Activated CD8-positive, alpha-beta memory T cell treated with anti-CD3 and anti-CD28 coated beads for 1 hour (primary cell): ENCODE measurements at places on chromosomes 6 and 20.

DNA sequence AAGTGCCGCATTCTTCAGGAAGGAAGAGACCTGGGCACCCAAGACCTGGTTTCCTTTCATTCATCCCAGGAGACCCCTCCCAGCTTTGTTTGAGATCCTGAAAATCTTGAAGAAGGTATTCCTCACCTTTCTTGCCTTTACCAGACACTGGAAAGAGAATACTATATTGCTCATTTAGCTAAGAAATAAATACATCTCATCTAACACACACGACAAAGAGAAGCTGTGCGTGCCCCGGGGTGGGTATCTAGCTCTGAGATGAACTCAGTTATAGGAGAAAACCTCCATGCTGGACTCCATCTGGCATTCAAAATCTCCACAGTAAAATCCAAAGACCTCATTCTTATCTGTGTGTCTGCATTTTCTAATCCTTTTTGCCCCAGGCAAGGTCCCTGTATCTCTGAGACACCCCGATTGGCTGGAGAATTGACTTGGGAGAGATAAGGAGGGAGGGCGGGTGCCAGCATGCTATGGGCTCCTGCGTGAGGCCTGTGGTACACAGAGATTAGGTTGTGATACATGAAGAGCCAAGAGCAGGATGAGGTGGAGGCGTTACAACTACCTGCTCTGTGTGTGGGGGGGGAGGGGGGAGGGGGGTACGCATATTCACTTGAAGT is 4.8 kb downstream of the MUC21 start:
- DNase-seq: no peak

DNA sequence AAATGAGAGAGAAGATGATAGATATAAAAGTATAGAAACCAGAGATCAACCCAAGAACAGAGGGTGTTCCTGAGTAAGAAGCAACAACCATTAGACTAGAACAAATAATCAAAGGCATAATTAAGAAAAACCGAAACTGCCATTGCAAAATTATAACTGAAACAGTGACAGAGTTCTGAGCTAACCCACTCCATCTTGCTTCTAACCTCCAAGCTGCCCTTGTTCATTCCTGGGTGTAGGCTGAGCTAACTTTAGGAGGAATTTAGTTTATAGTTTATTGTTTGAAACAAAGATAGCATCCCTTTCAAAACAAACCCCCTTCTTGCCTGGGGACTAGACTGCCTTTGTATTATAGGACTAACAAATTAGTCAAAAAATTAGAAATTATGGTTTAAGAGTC is 56.1 kb upstream of the PRND start:
- no peak for DNase-seq

- no peak for DNase-seq
These were observed 143.2 kb upstream of the TENT5A start for GRCh38 chr6:81895511-81896185.

DNA sequence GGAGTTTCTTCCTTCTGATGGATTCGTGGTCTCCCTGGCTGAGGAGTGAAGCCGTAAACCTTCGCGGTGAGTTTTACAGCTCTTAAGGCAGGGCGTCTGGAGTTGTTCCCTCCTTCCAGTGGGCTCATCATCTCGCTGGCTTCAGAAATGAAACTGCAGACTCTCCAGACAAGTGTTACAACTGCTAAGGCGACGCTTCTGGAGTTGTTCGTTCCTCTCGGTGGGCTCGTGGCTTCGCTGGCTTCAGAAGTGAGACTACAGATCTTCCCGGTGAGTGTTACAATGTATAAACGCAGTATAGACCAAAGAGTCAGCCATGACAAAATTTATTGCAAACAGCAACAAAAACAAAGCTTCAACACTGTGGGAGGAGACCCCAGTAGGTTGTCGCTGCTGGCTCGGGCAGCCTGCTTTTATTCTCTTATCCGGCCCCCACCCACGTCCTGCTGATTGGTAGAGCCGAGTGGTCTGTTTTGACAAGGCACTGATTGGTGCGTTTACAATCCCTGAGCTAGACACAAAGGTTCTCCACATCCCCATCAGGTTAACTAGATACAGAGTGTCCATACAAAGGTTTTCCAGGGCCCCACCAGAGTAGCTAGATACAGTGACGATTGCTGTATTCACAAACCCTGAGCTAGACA is 113.2 kb downstream of the GPX5 start:
- DNase-seq: no peak

DNA sequence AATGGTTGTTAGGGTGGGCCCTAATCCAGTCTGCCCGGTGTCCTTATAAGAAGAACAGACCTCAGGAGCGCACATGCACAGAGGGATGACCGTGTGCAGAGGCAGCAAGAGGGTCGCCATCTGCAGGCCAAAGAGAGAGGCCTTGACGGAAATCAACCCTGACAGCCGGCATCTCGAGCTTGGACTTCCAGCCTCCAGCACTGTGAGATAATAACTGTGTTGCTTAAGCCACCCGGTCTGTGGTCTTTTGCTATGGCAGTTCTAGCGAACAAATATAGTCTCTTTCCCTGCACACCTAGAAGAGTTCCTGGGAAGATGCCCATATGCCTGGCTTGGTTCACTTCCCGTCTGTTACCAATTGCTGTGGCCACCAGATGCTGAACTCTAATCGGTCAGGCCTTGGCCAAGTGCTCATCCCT is 35.3 kb upstream of the PTGIS start:
- no peak for DNase-seq

GRCh38 chr6:21887231-21888185 is 294.0 kb downstream of the SOX4 start:
- DNase-seq: no peak

GRCh38 chr6:61817716-61818115 is 468.3 kb downstream of the KHDRBS2 start:
- no peak for DNase-seq

GRCh38 chr20:54479138-54479906 is 3.9 kb downstream of the DOK5 start:
- DNase-seq: no peak

- DNase-seq: no peak
These were observed 324.2 kb upstream of the MAN1A1 start for GRCh38 chr6:119673741-119674140.

- no peak for DNase-seq
These were observed 134.8 kb upstream of the SLC24A3 start for GRCh38 chr20:19077370-19078220.

GRCh38 chr20:45266977-45267376 is 12.6 kb upstream of the SLPI start:
- DNase-seq: no peak

GRCh38 chr6:132007474-132008190 is 56.5 kb upstream of the CCN2 start:
- DNase-seq: no peak

DNA sequence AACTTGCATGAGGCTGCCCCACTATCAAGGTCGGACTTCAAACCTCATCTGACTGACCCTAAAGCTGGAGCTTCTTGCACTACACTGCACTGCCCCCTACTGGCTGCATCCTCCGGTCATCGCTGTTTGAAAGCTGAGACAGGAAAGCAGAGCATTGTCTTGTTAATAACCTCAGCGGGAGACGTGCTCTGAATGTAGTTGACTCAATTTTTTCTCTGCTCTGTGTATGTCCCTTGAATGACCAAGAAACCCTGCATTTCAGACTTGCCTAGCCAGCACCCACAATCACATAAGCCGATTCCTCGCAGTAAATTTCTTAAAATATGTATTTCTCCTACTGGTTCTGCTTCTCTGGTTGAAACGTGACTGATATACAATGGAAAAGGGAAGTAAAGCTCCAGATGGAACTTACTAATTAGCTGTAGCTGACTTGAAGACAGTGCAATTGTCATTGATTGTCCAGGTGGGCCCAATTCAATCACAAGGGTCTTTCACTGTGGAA is 27.8 kb downstream of the TCF21 start:
- peak; percentile 15 for DNase-seq

DNA sequence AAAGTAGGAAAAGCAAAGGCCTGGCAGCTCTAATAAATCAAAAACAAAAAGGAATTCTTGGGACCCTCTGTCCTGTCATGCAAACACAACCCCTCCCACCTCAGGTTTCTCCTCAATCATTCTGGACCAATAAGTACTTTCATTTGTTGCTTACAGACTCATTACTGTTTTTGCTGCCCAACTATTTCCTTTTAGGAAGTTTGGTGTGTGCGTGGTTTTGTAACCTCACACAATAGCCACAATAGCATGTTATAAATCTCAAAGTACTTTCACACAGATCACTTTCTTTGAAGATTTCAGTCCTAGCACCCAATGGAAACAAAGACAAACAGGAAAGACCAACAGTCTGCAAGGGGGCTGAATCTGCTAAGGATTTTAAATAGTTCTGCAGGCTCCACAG is 4.5 kb downstream of the MRPL14 start:
- DNase-seq: no peak

DNA sequence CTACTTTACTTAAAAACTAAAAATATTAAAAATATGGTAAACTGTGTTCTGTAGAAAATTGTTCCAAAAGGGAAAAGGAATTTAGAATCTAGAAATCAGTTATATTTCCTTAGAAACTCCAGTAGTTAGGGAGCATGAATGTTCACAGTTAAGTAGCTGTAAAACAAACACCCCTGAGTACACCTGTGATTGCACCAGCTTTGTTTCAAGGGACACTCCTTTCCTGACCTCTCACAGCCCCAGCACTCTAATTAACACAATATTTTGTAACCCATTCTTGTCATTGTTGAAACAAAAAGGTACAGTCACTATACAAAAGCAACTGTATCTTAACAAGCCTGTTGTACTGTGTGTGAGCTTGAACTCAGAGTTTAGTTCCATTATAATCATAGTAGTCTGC is 72.3 kb downstream of the NCOA7 start:
- DNase-seq: no peak

DNA sequence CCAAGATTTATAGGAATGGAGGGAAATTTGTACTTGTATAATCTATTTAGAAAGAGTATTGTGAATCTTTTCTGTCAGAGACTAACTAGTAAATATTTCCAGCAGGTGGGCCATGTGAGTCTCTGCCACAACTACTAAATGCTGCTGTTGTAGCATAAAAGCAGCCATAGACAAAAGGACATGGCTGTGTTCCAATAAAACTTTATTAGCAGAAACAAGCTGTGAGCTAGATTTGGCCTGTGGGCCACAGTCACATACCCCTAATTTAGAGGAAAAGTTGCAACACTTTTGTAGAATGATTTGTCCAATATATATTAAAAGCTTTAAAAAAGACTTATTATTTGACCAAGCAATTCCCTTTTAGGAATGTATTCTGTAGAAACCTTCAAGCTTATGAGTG is 207.2 kb downstream of the LMBRD1 start:
- no peak for DNase-seq

DNA sequence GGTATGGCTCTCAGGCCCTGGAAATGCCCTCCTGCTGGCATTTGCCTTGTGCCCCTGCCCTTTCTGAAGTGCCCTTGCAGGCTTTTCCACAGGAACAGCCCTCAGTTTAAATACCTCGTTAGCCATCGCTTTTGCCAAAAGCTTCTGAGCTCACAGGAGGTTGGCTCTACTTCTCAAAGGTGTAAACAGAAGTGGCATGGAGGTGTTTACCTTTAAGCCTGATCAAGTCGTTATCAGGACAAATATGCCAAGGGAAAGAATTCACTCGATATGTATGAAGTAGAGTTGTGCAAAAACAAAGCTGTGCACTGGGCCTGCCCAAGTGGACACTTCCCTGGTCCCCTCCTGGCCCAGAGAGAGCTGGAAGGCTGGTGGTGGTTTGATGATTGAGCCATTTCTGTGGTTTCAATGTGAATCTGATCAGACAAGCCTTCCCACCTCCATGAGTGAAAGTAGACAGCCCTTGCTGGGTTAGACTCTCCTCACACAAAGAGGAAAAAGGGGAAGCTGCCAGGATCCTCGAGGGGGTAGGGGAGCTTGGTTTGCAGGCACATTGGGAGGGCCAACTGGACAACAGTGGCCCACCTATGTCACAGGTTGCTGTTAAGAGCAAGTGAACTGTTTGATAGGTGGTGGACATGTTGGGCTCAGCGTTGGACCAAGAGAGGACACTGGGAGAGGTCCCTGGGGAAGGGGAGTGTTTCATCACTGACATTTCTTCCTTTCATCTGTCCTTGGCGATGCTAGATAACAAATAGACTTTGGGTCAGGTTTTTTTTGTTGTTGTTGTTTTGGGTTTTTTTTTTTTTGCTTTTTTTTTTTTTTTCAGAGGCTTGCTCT is 98.7 kb downstream of the ZDHHC14 start:
- DNase-seq: no peak

GRCh38 chr6:9086331-9086730 is 651.0 kb upstream of the SLC35B3 start:
- DNase-seq: no peak

DNA sequence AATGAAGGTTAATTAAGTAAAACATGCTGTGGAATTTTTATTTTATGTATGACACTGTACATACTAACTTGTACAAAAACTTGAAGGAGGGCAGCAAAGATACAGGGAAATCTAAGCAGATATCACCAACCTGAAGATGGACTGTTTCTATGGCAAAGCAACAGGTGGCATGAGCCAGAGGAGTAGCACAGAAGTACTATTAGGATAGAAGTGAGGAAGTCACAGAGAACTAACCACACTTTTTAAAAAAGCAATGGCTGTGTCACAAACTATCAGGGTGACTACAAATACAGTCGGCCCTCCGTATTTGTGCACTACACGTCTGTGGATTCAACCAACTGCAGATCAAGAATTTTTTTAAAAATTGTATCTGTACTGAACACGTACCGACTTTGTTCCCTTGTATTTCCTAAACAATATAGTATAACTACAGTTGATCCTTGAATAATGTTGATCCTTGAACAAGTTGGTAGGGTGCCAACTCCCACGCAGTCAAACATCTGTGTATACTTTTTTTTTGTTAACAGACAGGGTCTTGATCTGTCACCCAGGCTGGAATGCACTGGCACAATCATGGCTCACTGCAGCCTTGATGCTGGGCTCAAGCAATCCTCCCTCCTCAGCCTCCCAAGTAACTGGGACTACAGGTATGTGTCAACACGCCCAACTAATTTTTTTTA is 61.0 kb downstream of the NUDT3 start:
- DNase-seq: no peak

DNA sequence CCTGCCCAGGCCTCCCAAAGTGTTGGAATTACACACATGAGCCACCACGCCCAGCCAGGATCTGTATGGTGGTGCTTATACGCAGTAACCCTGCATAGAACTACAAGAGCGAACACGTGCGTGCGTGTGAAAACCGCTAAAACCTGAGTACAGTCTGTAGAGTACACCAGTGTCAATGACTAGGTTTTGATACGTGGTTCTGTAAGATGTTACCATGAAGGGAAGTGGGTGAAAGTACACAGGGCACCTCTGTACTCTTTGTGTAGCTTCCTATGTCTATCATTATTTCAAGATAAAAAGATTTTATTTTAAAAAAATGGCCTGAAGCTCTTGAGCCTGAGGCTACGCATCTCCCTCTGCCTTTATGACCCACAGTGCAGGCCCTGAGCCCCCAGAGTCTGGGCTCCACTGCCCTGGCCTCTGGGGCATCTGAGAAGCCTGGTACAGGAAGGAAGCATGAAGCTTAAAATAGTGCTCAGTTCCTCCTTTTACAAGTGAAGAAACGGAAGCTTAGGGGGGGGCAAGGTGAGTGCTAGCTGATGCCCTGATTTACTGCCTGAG is 21.6 kb downstream of the LY86 start:
- DNase-seq: peak; percentile 19

DNA sequence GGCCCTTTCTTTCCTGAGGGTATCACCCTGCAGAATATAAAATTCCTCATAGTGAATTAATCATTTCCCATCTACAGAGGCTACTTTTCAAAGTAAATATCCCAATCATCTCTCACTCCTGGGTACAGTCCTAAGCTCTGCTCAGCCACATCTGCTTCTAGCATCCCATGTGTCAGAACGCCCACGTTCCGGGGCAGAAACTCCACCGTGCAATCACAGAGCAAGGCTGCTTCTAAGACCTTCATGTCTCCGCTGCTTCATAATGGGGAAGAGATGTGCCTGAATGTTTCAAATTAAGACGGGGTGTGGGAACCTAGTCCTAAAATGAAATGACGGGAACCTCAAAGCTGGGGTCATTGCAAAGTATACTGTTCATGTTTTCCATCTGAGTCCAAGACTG is 208.8 kb upstream of the GMDS start:
- DNase-seq: no peak
